ENCODE measurements at places on chromosomes 3 and 15.

GRCh38 chr3:151599103-151599672 is 134.5 kb upstream of the AADACL2 start:
- no peak for DNase-seq

GRCh38 chr3:98008855-98009254 is 26.3 kb downstream of the GABRR3 start:
- no peak for DNase-seq

GRCh38 chr15:71532994-71533393 is 277.4 kb upstream of the NR2E3 start:
- no peak for DNase-seq

- DNase-seq: no peak
Measured at GRCh38 chr15:95350908-95351307, 979.6 kb upstream of the NR2F2 start.

- no peak for DNase-seq
Measured at GRCh38 chr3:106326941-106327695, 458.3 kb upstream of the CBLB start.

- DNase-seq: no peak
Measured at GRCh38 chr3:35322070-35322469, 317.3 kb upstream of the ARPP21 start.

DNA sequence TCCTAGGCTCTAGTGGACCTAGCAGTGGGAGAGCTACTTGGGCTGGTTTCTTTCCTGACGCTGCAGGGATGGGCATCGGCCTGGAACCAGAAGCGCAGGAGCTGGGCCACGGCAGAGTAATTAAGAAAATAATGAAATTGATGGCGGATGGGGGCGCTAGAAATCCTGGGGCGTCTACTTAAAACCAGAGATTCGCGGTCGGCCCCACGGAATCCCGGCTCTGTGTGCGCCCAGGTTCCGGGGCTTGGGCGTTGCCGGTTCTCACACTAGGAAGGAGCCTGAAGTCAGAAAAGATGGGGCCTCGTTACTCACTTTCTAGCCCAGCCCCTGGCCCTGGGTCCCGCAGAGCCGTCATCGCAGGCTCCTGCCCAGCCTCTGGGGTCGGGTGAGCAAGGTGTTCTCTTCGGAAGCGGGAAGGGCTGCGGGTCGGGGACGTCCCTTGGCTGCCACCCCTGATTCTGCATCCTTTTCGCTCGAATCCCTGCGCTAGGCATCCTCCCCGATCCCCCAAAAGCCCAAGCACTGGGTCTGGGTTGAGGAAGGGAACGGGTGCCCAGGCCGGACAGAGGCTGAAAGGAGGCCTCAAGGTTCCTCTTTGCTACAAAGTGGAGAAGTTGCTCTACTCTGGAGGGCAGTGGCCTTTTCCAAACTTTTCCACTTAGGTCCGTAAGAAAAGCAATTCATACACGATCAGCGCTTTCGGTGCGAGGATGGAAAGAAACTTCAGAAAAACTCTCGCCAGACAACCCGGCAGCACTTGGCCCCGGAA is 6.1 kb downstream of the SOX14 start:
- DNase-seq: no peak

Measured in AG04449 (cell line).